ENCODE measurements at places on chromosomes 1 and 21.
A peak's percentile ranks its signal among the peaks of the same experiment; 100 is the strongest.

DNA sequence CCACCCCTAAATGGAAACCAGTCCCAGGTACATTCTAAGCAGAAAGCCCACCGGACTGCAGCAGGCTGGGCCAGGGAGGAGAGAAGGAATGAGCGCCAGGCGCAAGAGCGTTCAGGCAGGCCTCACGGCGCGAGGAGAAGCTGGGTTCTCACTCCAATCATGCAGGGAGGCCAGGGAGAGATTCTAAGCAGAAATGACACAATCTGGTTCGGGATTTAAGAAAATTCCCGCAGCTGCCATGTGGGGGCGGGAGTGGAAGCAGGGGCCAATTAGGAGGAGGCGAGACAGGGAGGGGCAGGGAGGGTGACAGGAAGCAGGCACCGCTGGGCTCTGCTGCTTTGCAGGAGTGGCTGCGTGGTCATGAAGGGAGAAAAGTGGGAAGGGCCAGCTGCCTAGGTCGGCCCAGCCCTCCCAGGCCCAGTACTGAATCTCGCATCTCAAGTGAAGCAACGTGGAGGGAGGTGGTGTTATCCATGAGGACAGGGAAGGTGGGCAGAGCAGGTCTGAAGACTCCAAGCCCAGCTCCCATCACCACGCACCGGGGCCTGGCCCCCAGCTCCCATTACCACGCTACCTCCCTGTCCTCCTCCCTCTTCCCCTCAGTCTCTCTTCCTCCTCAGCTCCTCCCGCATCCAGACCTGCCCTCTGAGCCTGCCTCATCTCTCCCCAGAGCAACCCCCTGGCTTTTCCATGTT lies 11.8 kb downstream of the NPHP4 start:
- peak; percentile 18 for DNase-seq

- DNase-seq = no peak
Observed at GRCh38 chr21:40016667-40017066, 149.4 kb downstream of the PCP4 start.

DNA sequence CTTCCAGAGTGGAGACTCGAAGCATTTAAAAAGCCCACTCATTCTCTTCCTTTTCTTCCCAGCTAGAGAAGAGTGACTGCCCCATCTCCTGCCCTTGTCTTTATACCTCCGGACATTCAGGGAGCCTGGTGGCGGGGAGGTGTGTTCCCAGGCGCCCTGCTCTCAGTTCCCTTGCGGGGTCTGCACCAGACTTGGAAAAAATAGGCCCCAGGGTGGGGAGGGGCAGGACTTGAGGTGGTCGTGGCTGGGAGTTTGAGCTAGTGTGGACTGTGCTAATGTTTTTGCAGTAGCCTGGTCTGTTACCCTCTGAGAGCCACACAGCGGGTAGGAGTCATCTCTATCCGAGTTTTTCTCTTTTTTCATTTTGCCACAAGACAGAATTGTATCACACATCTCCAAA lies 139.1 kb downstream of the PEX14 start:
- DNase-seq = no peak

DNA sequence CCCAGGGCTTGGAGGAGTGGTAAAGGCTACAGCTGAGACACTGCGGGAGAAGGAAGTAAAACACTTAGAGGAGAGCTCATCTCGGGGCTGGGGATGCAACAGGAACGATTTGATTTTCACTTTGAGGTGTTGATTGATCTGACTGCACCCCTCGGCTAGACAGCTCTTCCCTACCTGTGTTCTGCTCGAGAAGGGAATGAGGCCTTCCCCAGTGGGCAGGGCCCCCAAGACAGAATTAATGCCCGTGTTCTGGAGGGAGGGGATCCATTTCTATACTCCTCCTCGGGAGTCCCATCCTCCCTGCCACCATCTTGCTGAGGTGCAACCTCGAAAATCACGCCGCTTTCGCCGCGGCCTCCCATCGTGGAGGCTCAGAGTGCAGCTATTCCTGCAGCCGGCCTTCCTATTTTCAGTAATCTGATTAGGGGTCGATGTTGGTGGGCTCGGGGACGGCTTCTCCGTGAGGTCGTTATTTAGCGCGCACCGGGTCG lies 2.4 kb downstream of the ATP2B4 start:
- DNase-seq = no peak

- no peak for DNase-seq
Observed at GRCh38 chr1:162475089-162475488, 22.5 kb upstream of the UHMK1 start.

DNA sequence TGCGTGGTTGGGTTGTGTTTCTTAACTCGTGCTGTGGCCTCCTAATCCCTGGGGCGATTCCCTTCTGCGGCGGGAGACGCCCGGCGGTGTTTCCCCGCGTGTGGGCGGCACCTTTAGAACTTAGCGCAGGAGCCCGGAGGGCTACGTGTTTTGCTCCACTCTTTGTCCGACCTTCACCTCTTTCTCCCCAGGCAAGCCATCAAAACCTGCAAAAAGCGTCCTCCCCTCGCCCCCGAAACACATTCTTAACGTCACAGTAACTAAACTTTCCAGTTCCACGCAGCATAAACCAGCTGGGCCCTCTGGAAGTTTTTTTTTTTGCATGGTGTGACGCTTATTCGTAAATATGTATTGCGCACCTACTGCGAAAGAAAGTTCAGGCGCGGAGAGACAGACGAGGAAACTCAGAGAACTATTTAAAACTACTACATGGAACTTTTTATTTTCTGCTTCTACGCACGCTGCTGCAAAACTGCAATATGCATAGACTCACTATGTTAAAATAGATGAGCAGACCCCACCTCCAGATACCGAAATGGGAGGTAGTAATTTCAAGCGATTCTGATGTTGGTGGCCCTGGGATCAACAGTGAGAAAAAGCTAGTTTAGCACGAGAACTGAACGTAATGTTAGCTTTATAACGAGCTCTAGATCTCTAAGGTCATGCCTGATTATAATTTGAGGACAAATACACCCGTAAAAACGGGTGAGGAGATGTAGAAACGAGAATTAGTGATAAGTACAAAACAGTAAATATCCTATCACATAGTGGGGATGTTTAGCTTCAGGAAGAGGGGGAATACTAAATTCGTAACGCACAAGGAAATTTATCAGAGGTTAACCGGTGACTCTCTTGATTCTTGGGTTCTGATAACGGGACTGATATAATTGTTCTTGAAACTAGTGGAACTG lies 920 bp downstream of the MTR start:
- DNase-seq = peak; percentile 61

- DNase-seq = no peak
Observed at GRCh38 chr1:71557138-71557537, 476.3 kb upstream of the ZRANB2 start.

DNA sequence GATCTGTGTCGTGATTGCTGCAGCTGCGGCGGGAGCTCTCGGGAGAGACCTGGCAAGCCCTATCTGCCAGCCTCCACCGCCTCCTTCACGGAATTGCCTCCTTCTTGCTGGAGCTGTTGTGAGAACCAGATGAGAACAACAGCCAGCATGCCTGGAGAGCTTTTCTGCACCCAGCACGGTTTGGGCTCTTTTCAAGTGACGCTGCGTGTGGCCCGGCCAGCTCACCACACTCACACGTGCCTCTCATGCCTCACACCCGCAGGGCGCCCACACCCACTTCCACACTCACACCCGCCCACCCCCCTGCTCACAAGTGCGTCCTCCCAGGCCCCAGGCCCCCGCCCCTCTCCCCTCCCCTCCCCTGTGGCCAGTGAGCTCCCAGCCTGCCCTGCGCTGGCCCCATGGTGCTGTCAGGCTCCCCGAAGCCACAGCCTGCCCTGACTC lies 135.7 kb upstream of the RUNX3 start:
- peak; percentile 57 for DNase-seq

DNA sequence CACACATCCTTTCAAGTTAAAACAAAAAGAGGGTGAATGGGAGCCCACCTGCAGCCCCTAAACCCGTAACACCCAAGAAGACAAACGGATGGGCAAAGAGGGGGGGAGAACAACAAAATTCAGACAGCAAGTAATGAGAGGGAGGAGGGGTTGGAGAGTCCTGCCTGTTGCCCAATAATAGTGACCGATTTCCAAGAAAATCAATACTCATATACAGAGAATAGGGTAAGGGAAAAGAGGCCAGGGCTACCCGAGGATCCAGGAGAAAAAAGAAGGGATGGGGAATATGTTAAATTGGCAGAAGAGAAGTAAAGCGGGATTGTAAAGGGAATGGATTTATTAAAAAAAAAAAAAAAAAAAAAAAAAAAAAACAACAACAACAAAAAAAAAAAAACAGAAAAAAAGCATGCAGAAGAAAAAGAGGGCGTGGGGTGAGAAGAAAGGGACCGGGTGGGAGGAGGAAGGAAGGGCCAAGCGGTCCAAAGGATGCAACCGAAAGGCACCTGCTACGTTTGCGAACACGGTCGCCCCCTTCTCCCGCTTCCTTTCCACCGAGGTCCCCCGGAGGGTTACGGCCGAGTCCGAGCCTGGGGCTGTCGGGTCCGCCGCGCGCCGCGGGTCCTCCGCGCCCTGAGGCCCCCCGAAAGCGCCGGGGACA lies 930 bp downstream of the SLC30A10 start:
- no peak for DNase-seq

DNA sequence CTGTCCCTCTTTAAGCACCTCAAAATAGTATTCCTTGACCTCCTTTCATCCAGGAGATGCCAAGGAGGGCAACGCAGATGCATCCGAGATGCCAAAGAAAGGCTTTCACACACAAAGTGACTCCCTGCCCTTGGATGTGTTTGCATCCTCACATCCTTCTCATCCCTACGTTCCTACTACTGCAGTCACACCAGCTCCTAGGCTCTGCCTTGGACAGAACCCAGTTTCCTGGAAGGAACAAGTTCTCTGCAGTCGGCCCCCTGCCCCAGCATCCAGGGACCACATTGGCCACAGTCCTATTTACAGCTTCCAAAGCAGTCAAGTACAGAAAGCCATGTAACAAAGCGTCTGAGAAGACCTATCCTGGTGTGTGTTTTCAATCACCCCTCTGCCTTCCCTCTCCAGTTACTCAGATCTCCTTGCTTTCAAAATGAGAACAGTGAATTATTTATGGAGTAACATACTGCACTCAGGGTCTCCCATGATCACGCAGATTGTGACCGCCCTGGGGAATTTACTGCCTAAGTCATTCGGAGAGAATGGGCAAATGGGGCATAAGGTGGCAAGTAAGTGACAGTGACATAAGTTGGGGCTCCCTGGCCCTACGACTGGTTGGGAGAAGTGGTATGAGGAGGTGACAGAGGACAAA lies 21.8 kb upstream of the SRP9 start:
- DNase-seq = no peak

GRCh38 chr1:37410815-37411214 lies 63.6 kb upstream of the ZC3H12A start:
- DNase-seq = peak; percentile 9

- peak; percentile 25 for DNase-seq
Observed at GRCh38 chr1:87169263-87169910, 159.3 kb upstream of the LMO4 start.

- no peak for DNase-seq
Observed at GRCh38 chr1:236800002-236800620, 5.0 kb downstream of the MTR start.

DNA sequence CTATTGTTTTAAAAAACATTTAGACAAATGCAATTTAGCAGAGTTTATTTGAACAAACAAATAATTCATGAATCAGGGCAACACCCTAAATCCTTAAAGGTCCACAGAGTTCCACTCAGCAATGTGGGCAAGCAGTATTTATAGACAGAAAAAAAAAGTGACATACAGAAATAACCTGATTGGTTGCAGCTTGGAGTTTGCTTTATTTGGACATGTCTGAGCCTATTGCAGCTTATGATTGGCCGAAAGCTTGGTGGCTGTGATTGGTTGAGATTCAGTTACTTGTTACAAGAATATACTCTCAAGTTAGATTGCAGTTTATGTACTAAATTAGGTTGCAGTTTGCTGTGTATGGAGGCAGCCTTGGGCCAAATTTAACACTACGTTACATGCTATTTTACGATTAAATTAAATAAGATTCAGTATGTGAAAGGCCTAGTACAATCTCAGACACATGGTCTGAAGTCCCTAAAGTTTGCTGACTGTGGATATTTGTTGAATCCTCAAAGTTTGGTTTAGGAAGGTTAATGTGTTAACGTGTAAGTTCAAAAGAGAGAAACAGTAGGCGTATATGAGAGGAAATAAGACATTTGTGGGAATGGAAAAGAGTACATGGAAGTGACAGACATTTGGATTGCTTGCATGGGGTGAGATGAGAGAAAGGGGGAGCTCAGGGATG lies 6.9 kb upstream of the CAMSAP2 start:
- no peak for DNase-seq

DNA sequence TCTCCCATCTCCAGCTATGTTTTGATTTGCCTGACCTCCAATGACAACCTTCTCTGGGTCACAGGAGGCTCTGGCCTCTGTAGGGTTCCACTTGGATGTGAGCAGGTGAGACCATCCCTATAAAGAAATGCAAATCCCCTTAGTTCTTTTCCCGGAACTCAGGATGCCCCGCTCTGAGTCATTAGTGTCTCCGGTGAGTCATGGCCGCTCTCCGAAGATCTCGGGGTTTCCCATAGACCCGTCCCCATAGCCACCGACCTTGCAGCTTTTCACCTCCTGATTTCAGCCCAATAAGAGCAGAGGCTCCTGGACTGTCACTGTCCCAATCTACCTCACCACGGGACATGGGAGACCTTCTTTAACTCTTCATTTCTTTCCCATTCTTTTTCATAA lies 98.2 kb downstream of the PGBD5 start:
- DNase-seq = peak; percentile 57

DNA sequence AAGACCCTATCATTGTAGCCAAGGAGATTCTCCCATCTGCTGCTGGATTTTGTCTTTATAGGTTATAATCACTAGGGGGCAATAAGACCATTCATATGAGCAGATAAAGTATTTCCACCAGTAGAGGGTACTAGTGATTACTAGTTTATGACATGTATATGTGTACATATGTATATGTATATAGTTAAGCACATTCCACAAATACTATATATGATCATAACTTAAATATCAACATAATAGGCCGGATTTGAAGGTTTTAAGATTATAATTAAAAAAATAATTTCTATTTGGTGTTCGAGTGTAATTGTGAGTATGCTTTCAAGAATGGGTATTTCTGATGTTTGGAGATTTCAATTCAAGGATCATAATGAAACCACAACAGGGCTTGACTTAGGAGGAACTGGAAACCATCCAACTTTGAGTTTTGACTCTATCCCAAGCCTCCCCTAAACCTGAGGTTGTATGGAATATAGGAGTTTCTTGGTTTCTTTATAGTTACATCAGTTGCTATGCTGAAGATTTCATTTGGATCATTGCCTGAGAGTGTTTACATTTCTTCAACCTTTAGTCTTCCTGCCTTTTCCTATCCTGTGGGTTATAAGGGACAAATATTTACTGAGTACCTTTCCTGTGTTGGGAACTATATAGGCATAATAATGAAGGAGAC lies 16.9 kb downstream of the TCEANC2 start:
- DNase-seq = peak; percentile 52

Measured in fibroblast of lung (primary cell).